ENCODE measurements at places on chromosomes 6 and 20. TPM values are rescaled to one million over a fixed set of nuclear protein-coding genes. Genes with fewer than 3 reads are reported as not detected.

DNA sequence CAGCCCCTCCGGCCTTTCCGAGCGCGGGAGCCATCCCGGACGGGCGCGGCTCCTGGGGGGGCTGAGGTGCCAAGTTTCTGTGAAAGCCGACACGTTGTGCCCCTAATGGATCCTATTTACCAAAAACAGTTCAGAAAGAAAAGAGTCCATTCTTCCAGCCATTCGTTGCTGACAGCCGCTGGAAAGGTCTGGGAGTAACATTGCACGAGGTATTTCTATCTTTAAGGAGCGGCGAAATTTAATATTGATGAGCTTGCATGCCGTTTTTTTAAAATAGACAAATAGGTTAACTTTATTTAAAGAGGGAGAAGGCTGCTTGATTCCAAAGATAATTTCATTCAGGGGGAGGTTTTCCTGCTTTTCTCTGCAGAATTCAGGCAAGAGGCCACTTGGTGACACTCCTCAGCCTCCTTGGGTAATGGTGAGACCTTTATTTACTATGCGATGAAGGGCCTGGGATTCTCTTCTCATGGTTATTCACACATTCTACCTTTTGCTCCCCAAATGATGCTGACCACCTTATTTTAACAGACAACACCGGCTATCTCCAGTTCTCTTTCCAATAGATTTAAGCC is 988 bp downstream of the TIAM2 start:
- no peak for DNase-seq

- DNase-seq = no peak
Measured at GRCh38 chr6:87287251-87287650, 35.1 kb upstream of the SMIM8 start.

DNA sequence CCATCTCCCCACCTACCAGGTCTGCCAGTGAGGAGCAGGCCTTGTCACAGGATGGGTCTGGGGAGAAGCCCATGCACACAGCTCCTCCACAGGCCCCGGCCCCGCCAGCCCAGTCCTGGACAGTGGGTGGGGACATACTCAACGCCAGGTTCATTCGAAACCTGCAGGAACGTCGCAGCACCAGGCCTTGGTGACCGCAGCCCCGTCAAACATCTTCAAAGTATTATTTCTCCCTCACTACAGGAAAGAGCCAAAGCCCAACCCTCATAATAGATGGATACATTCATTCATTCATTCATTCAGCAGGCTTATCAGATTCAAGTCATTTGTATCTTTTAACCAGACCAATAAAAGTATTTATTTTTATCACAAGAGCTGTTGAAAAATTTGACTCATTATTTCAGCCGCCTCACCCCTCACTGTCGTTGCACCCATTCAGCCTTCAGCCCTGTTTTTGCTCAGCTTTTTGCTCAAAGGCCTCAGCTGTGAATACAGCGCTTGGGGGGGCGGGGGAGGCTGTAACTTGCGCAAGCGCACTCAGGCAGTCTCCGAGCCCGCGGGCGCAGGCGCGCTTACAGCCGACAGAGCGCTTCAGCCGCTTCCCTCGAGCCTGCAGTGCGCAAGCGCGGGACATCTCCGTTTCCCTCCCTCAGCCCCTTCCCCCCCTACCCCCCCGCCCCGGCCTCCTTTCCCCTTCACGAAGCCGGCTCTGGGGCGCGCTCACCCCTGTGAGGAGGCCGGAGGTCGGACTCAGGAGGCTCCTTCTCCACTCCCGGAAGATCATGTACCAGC is at the start of gene C6orf136:
TSS of gene C6orf136 (plus strand) at position 684 of the 792 bp plus-strand sequence. CDS start at position 783, 99 bp downstream.
- peak; percentile 97 for DNase-seq

DNA sequence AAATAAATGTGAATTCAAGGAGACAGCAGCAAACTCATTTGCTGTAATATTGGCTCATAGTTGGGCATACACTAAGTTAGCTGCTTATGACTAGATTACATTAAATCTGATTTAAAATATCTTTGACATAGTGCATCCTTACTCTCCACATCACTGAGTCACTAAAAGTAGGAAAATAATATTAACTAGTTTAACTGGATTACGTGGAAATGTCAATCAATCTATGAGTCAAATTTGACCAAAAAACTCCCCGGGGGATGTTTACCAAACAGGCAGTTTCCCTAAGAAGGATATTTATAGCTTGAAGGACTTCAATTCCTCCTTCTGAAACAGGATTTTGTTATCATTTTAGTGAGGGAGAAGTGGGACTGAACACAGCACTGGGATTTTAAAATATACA is 366.5 kb downstream of the ESR1 start:
- DNase-seq = no peak

GRCh38 chr6:148316308-148316707 is 26.3 kb upstream of the SASH1 start:
- no peak for DNase-seq

The RAET1G gene
- total RNA-seq = not detected

The CCDC167 gene
- 68.1 TPM for total RNA-seq

The KCNG1 gene
- 1.8 TPM for total RNA-seq

The BPIFB2 gene
- not detected for total RNA-seq
